ENCODE measurements at places on chromosomes 4 and X.

GRCh38 chrX:16484338-16484737 lies 165.6 kb upstream of the S100G start:
- no peak for DNase-seq

- DNase-seq: no peak
Measured at GRCh38 chr4:168880072-168880675, 129.9 kb downstream of the CBR4 start.

DNA sequence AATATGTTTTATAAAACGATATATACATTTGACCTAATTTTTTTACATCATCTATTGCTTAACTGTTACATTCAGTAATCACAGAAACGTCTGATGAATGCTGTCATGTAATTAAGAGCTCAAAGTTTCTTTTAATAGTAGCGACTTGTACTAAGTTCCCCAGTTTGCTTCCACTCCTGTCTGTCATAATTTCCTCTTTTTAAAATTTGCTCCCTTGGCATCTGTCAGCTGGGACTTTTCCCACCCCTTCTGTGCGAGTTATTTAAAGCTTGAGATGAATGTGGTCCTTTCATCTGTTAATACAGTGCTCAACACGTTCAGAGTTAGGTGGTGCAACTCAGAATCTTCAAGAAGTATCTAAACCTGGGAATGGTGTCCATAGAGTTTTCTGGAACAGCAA lies 1.2 kb downstream of the RAP1GDS1 start:
- DNase-seq: no peak

GRCh38 chrX:76148753-76149152 lies 24.1 kb upstream of the PBDC1 start:
- DNase-seq: no peak

- DNase-seq: no peak
Measured at GRCh38 chr4:20368926-20369325, 117.2 kb downstream of the SLIT2 start.
